Right hindlimb (tissue), 1 donor: ENCODE measurements at places on chromosomes 7 and 10.

- DNase-seq = no peak
These were observed 70.9 kb upstream of the NEUROD6 start for GRCh38 chr7:31411416-31411815.

GRCh38 chr7:107471292-107472070 lies 1.6 kb downstream of the GPR22 start:
- no peak for DNase-seq

- no peak for DNase-seq
These were observed 99.8 kb upstream of the MTPN start for GRCh38 chr7:136076954-136077353.

DNA sequence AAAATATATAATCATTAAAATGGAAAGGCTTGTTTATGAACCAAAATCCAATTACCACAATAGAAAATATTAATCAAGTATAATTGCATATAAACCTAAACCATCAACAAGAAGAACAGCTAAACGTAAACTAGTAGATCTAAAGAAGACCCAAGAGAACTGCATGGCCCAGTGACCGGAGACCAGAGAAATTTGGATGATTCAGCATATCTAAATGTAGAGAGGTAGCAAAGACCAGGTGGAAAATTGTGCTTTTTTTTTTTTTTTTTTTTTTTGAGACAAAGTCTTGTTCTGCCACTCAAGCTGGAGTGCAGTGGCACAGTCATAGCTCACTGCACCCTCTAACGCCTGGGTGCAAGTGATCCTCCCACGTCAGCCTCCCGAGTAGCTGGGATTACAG lies 207.2 kb upstream of the SEMA3E start:
- DNase-seq = no peak

DNA sequence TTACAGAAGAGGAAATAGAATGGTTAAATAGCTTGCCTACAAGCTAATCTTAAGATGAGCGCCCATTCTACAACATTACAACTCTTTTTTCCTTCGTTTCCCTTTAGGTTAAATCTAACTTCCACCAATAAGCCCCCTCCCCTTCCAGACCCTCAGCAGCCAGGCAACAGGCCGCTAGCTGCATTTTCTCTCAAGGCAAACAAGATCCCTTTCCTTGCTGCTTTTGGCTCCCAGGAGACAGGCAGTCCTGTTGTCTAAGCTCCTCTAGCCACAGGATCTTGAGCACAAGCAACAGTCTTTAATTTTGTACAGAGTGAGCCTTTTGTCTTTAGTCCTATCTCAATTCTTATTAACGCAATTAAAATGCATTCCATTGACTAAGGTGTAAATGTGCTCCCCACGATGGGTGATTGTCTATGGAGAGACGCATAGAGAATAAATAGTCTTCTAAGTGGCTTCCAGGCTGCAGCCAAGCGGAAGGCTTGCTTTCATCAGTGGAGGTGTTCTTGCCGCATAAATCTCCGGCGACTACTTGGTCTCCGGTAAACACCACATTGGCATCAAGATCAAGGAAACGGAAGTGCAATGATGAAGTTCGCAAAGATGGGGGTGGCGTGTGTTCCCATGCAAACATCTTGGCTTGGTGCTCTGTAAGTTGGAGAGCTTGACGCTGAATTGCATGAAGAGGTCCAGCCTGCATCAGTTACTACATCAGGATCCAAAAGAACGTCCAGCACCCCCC lies 181.9 kb upstream of the LYZL2 start:
- no peak for DNase-seq

- DNase-seq = no peak
These were observed 38.5 kb downstream of the VIPR2 start for GRCh38 chr7:159105832-159106811.

GRCh38 chr7:45524445-45524844 lies 49.7 kb upstream of the ADCY1 start:
- DNase-seq = peak; percentile 80

GRCh38 chr7:73738612-73739386 lies at the start of gene ABHD11:
Gene ABHD11, minus strand, starts transcription at chr7:73738802. Its CDS starts 32 bp downstream, at chr7:73738770.
- peak; percentile 97 for DNase-seq

DNA sequence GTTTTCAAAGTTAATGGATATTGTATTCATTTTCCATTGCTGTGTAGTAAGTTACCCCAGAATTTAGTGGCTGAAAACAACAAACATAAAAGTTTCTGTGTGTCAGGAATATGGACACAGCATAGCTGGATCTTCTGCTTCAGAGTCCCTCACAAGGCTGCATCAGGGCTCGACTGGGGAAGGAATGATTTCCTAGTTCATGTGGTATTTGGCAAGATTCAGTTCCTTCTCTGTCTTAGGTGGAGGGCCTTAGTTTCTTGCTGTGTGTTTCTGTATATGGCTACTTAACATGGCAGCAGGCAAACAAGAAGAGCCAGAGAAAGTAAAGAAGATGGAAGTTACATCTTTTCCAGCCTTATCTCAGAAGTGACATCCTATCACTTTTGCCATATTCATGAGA lies 51.1 kb downstream of the TPST1 start:
- no peak for DNase-seq

DNA sequence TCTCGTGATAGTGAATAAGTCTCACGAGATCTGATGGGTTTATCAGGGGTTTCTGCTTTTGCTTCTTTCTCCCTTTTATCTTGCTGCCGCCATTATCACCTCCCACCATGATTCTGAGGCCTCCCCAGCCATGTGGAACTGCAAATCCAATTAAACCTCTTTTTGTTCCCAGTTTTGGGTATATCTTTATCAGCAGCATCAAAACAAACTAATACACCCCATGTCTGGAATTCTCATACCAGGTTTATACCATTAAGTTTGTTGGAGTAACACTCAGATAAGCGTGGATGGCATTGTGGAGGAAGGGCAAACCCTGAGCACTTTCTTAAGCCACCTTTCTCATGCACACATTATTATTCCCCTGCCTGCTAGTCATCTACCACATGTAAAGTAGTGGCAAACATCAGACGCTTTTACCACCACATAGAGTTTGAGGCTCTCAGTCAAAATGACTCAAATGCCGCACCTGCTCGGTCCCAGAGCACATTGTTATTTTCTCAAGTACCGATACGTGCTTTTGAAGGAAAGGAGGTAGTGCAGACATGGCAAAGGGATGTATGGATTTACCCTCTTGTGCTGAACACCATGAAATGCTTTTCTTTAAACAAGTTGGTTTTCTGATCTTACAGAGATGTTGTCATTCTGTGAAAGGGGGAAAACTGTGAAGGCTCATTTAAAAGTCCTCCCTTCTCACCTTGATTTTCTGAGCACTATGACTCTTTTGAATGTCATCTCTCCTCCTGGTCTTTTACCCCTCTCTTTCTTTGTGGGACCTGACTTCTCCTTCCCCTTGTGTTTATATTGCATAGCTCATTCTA lies 429.7 kb downstream of the EXOC4 start:
- DNase-seq = no peak

DNA sequence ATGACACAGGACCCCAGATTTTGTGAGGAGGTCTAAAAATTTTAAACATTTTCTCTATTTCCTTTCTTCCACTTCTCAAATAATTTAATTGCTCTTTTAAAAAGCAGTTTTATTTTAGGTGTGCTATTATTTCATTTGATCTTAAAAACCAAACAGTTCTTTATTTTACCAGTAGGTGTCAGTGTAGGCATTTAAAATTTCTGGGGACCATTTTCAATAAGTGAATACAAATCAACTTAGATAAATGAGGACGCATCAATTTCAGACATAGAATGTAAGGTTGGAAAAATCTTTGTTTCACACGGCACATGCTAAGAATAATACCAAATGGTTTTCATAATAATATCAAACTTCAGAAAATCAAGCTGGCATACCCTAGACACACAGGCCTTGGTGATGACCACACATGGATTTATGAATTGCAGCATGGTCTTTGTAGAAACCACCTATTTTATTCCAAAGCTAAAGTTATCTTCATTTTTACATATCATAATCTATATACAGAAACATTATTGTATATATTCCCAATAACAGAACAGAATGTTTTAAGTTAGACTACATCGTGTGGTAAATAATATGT lies 127.6 kb upstream of the SLC26A5 start:
- no peak for DNase-seq

GRCh38 chr7:19930051-19930450 lies 156.6 kb upstream of the TMEM196 start:
- DNase-seq = no peak

DNA sequence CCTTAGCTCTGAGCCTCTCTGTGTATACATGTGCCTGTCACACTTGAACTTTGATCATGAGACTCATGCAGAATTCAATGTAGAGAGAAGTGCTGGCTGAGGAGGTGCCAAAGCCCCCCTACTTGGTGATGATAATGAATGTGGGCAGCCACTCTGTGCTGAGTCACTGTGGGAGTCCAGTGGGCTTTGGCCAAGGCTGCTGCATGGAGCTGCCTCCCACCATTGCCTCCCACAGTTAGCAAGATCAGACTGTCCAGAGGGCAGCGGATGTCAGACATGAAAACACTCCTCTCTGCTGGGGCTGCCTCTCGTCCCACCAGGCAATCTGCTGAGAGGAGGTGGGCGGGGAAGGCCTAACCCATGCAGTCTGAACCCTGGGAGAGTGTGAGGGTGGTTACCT lies 180.3 kb downstream of the SH2D4B start:
- DNase-seq = no peak

DNA sequence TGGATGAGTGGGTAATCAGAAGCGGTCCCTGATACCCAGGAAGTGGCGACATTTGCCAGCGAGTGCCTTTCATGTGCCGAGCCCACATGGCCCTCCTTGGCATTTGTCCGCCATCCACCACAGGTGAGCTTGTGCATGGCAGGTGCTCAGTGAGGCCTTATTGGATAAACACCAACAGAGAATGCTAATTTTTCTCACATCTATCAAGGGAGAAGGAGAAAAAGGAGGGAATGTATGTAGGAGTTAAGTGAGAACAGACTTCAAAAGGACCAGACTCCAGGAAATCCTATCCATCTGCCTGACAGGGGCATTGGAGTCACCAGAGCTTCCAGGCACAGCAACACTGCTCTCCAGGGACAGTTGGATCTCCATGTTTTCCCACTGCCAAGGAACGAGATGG lies 143.5 kb upstream of the ZMIZ1 start:
- no peak for DNase-seq

- no peak for DNase-seq
These were observed 125.8 kb upstream of the PDSS1 start for GRCh38 chr10:26571655-26572054.

- DNase-seq = no peak
These were observed 537.8 kb upstream of the AUTS2 start for GRCh38 chr7:69060516-69060915.

GRCh38 chr10:9198611-9199010 lies 1144.1 kb downstream of the GATA3 start:
- no peak for DNase-seq

- DNase-seq = no peak
These were observed 72.5 kb downstream of the MICALL2 start for GRCh38 chr7:1386623-1387220.

- peak; percentile 53 for DNase-seq
These were observed 18.4 kb downstream of the CREB3L2 start for GRCh38 chr7:137983323-137984008.

DNA sequence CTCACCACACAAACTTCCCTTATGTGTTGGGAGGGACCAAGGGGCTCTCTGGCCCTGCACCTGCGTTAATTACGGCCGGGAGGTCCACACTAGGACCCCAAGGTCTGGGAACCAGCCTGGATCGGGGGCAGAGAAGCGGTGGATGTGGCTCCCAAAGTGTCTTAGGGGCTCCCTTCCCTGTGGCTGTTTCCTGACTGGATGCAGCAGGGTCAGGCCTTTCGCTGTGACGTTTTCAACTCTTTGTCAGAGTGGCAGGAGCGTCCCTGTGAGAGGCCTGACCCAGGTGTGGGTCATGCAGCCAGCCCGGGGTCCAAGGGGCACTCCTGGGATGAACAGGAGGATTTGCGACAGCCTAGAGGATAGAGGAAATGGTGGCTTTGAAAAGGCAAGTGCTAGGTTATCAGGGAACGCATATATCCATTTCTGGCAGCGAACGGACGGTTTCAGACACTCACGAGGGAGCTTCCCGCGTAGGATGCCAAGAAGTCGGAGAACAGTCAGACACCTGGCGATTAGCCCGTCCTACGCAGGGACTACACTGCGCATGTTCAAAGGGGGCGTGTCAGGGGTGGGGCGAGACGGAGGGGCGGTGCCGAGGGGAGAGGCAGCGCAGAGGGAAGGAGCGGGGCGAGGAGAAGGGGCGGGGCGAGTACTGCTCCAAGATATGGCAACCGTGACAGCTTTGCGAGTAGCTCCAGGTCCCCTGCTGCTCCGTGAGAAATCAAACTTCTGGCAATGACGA lies 46.2 kb upstream of the ZNF716 start:
- no peak for DNase-seq

DNA sequence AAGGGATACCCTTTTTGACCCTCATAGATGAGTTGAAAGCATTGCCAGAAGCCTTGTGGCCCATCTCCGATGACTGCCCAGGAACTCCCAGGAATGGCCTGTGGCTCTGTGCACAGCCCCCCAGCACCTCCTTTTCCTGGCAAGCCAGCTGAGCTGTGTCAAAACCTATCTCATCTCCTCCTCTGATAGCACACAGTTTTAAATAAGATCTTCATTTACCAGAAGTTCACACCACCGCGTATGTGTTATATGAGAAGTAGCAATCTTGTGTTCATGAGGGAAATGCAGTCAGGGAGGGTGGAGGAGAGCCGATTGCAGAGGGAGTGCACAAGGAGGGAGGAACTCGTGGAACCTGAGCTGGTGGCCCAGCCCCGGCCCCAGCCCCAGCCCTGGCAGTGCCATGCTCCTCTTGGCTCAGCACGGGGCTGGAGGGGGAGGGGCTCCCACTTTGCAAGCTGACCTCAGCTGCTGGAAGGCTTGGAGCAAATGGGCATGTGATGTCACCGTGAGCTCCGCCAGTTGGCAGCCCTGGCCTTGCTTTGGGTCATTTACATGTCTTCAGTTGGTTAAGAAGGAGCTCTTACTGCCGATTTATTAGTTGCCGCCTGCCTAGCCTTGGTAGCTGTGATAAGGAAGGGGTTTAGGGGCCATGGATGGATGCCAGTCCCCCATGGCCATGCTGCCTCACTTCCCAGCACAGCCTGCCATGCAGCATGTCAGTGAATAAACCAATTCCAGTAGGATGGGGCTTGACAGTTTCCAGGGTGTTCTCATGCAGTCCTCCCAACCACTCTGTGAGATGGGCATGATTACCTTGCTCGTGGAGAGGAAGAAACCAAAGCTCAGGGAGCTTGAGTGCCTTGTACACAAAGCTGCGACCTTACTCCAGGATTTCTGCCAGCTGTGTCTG lies 20.0 kb downstream of the UNC5B start:
- DNase-seq = peak; percentile 90

GRCh38 chr10:97020452-97021400 lies 165.0 kb downstream of the SLIT1 start:
- peak; percentile 51 for DNase-seq

- DNase-seq = peak; percentile 78
These were observed 43.8 kb downstream of the JAKMIP3 start for GRCh38 chr10:132109341-132110110.
